Iris pigment epithelial cell (primary cell): ENCODE measurements at places on chromosomes 4 and X.

- DNase-seq = no peak
Measured at GRCh38 chr4:57498251-57498650, 388.1 kb upstream of the IGFBP7 start.

- DNase-seq = no peak
Measured at GRCh38 chr4:185879666-185880312, 67.8 kb upstream of the SORBS2 start.

DNA sequence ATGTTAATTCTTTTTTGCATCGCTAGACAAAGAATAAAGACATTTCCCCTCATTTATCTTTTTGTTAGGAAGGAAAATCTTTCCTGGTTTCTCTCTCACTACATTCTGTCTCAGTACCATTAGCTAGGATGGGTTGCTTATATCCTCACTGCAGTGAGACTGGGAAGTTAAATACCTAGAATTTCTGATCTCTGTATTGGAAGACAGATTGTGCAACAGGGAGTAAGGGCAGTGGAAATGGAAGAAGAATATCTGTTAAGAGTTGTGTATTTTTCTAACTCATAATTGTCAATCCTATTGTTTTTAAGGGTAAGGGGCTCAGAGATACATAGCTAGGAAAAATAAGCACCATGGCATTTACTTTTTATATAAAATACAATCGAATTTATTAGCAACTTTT lies 19.6 kb downstream of the PTPN13 start:
- DNase-seq = peak; percentile 32

DNA sequence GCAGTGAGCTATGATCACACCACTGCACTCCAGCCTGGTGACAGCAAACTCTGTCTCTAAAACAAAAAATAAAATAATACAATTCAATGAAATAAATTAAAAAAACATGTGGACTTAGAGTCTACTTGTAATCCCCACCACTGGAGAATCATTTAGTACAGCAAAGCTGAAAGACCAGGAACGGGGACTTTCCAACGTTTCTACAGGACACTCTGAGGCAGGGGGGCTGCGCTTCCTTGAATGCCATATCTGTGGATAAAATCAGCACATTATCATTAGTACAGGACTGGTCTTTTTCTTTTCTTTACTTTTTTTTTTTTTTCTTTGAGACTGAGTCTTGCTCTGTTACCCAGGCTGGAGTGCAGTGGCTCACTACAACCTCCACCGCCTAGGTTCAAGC lies 124.8 kb downstream of the MXRA5 start:
- no peak for DNase-seq

GRCh38 chr4:62872856-62873255 lies 1536.4 kb downstream of the TECRL start:
- no peak for DNase-seq

DNA sequence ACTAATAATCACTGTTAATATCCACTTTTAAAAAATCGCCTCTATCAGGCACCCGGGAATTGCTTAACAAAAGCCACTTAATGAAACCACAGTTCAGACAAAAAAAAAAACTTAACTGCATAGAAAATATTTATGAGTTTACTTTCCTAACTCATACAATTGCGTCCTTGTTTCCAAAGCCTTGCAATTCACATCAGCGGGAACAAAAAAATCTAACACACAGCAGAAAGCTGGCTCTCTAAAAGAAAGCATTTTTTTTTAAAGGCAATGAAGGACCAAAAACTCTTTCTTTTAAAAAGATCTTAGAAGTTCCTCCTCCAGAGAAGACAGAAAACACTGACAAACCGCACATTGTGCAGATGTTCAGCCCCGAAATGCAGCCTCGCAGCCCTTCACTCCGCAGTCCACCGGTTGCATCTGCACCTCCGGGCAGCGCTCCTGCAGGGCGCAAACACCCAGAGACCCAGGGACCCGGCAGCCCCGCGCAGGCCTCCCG lies 812 bp downstream of the FAT1 start:
- peak; percentile 45 for DNase-seq

GRCh38 chr4:38155589-38156294 lies 195.5 kb downstream of the PTTG2 start:
- no peak for DNase-seq
